ENCODE measurements at places on chromosomes 5 and 9.

GRCh38 chr5:60722416-60722815, 22.4 kb upstream of the DEPDC1B start:
- peak; percentile 69 for DNase-seq

DNA sequence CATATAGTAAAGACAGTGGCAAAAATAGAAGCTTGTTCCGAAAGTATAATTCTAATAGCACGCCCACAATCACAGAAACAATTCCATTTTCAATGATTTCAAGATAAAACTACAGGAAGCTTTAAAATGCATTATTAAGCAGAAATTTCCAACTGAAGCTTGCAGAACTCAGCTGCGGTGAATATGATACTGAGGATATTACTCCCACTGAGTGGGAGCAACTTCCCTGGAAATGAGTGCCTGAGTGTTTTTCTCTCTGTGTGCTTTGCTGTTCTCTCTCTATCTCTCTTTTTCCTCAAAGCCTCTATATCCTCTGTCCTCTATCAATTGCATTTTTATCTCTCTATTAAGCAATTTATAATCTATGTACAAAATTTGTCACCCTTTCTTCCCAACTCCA, 187.5 kb upstream of the PRDM9 start:
- no peak for DNase-seq

- DNase-seq = no peak
These were observed 78.0 kb downstream of the CFAP77 start for GRCh38 chr9:132487980-132488535.

DNA sequence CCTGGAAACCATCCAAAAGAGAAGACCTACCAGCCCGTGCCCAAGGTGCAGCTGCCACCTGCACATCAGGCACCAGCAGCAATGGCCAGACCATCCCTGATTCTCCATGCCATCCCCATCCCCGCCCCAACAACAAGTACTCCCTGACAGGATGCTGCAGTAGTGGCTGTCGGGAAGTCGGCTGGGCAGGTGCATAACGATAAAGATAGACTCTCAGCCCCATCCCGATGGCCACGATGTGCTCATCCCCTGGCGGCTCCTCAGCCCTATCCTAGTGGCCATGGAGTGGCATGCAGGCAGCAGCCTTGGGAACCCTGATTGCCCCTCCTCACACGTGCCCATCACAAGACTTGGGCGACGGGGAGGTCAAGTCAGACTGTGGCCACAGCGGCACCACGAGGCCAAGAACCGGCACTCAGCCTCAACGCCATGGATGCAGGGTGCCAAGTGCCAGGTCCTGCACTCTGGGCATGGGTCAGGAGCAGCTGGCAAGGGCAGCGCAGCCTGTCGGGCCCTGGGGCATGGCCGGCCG, 368.8 kb upstream of the SPATA31A5 start:
- no peak for DNase-seq

- no peak for DNase-seq
These were observed 38.4 kb downstream of the NACC2 start for GRCh38 chr9:136056546-136057235.

DNA sequence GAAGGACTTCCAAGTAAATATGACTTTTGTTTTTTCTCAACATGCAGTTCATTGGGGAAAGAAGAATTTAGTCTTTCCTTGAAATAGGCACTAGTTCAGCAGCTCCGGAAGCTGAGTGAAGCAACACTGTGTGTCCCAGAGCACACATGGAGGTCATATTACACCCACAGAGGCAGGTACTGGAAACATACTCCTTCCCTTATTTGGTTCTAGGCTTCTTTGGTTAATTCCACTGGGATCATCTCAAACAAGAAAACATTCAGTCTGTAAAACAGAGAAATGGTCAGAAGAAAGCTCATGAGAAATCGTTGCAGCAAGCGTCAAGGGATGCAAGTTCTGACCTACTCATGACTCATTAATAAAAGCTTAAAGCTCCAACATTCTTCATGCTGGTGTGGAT, 175.1 kb upstream of the PCSK5 start:
- no peak for DNase-seq

GRCh38 chr9:14326264-14326826, 12.4 kb upstream of the NFIB start:
- DNase-seq = peak; percentile 99

- no peak for DNase-seq
These were observed 794.2 kb upstream of the CDH10 start for GRCh38 chr5:25439025-25439424.

DNA sequence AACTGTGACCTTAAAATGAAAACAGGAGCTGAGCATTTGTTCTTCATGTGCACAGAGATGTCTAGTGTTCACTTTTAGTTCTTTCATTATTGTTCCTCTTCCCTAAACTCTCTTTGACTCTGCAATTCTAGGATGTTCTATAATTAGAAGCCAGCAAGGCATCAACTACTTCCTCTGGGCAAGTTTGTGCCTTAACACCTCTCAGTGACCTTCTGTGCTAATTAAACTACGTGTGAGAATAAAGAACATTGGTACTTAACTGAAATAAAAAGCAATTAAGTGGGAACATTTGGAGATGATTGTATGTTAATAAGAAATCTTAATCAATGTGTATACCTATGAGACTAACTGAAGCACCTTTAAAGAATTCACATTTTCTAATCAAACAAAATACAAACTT, 242.8 kb downstream of the RASEF start:
- DNase-seq = no peak

- no peak for DNase-seq
These were observed 59.3 kb downstream of the SNX30 start for GRCh38 chr9:112809906-112810305.

DNA sequence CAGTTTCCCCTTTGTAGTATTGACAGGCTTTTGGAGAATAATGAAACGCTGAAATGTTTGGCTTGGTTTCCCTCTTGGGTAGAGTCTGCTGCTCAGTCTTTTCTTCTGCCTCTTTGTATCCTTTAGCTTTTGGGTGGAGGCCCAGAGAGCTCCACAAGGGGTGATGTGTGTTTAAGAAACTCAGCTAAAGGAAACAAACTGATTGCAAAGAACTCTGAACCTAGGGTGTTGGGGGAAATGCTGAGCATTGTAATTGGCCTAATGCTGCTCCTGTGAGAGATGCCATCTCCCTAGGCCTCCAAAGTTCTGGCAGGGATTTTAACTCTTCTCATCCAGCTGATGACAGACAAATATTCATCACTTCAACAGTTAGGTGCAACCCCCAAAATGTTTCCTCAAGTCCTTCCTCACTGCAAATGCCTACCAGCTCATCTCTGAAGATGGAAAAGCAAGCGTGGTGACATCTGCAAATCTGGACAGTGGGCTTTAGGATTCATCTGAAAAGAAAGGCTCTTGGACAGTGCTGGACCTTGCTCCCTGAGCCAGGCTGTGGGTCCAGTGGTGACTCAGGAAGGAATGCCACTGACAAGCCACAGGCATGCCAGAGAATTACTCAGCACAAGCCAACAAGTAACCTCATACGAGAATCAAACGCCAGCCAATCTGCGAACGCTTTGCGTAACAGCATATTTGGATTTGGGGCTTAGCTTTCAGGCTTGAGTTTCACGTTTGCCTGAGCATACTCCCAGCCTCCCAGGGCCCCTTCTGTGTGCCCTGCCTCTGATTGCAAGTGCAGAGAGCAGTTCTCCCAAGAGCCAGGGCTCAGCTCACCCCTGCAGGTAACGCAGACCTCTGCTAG, 30.5 kb upstream of the ZSWIM6 start:
- no peak for DNase-seq

All from NCI-H1105 treated with DMSO at 0.1 percent for 48 hours (cell line).